ENCODE measurements at places on chromosomes 11 and 22. TPM values are rescaled to one million over a fixed set of nuclear protein-coding genes. Genes with fewer than 3 reads are reported as not detected.

Gene FLRT1
- under 0.01 TPM for total RNA-seq

DNA sequence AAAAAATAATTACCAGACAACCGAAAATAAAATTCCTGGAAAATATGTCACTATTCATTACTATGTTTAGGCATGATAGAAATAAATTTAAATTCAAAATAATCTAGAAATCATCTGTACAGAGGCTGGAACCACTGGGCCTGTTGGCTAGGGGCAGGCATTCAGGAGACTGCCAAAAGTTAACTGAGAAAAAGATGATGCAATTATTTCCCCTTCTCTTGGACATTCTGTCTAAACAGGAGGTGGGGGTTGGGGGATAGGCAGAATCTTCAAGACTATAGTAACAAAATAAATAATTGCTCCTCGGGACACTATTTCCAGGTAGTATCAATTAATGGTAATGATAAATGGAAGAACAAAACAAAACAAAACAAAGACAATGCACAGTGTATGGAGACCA lies 14.1 kb downstream of the BTBD10 start:
- DNase-seq = peak; percentile 45

Gene PRRG4
- total RNA-seq = under 0.01 TPM

Gene MUC5AC
- not detected for total RNA-seq

- DNase-seq = no peak
Observed at GRCh38 chr22:30105483-30105882, 25.2 kb downstream of the HORMAD2 start.

- peak; percentile 39 for DNase-seq
Observed at GRCh38 chr22:46043816-46044620, 67.1 kb upstream of the WNT7B start.

DNA sequence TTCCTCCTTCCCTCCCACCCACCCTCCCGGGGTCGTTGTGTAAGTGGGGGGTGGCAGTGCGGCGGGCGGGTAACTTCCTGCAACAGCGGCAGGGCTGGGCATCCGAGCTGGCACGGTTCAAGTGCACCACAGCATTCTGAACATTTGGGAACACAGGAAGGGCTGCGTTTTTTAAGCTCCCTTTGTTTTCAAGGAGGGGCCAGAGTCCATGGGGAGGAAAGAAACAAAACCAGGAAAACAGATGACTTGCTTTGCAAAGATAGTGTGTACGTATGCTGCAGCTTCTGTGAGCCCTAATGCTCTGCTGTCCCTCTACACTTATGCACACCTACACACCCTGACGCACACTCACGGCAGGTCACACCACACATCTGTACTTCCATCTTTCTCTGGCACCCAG lies 152.5 kb downstream of the FBXO7 start:
- DNase-seq = no peak

Data from fibroblast of villous mesenchyme (primary cell).